ENCODE measurements at places on chromosomes 12 and 14.

- no peak for DNase-seq
Observed at GRCh38 chr12:111250251-111250881, 118.5 kb downstream of the PHETA1 start.

GRCh38 chr12:28882444-28882843, 266.6 kb upstream of the FAR2 start:
- no peak for DNase-seq

DNA sequence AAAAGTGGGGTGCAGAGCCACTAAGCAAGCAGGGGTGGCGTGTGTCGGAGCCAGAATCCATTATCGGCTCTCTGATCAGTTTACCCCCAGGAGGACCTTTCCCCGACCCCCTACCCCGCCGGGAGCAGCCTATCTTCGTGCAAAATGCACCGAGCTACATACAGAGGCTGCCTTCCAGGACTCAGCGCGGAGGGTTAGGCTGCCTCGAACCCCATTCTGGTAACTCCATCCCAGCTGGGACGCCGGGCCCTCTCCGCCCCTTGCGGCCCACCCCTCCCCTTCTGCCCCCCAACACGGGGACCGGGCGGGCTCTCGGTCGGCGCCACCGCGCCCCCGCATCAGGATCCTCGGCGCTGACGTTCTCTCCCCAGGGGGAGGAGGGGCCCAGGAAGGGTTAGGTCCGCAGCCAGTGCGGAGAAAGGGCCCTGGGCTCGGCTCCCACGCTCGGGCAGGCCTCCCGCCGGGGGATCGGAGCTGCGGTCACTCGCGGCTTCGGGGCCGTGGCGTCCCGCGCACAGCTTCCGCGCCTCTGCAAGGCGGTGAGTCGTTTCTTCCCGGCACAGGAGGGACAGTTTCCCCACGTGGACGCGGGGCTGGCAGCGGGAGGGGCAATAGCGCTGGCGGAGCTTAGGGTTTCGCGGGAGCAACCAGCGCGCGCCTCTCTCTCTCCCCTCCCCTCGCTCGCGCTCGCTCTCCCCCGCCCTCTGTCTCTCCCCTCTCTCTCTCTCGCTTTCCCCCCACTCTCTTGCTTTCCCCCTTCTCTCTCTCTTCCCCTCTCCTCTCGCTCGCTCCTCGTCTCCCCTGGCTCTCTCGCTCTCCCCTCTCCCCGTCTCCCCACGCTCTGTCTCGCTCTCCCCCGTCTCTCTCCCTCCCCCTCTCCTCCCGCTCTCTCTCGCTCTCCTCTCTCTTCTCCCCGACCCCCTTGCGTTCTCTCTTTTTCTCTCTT, 12.5 kb upstream of the MAP3K9 start:
- DNase-seq: peak; percentile 30

DNA sequence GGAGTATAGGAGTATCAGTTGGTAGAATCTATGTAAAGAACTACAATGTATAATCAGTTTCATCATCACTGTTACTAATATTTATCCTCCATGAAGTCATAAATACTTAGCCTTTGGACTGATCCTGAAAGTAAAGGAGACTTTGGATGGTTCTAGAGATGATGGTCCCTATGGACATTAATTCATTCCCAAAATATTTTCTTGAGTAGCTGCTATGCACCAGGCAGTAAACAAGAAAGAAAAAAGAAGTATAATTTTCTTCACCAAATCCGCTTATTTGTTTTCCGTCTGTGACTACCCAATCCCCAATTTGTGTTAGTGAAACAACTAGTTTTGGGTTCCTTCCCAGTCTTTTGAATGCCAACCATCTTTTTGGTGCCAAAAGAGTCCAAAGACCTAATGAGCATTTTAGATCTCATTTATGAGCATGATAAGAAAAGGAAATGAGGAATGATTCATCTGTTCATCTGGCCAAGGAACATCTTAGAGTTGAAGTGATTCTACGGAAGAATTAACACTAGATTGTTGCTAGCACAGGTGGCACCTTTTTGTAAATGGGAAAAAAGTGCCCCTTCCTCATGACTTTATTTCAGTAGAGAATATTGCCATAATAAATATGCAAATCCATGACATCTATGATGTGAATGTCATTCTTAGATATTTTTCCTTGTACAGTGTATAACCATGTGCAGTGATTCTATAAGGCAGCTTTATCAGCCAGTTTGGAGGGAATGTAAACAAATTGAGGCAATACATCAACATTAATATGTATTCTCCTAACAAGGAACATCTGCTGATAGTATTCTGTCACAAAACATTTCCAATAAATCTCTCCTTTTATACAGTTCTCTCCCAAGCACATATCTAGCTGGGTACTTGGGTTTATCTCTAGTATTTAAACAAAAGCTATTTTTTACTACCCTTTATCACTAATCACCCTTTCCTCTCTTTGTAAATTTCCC, 85.1 kb upstream of the CCDC91 start:
- DNase-seq: no peak

DNA sequence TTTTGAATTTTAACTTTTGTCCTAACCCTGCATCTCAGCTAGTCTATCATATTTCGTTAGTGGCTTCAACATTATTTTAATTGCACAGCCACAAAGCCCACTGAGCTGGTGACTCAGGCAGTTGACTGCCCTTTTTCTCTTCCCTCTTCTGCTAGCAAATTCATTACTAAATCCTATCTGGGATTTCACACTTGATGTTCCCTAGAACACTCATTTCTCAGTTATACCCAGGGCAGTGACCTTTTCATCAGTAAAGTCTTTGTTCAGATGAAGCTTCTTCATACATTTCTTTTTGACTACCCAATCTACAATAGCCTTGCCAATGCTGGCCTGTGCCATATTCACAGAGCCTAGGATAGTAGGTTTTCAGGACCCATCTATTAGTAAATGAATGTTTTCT, 107.0 kb downstream of the ATXN7L3B start:
- no peak for DNase-seq

DNA sequence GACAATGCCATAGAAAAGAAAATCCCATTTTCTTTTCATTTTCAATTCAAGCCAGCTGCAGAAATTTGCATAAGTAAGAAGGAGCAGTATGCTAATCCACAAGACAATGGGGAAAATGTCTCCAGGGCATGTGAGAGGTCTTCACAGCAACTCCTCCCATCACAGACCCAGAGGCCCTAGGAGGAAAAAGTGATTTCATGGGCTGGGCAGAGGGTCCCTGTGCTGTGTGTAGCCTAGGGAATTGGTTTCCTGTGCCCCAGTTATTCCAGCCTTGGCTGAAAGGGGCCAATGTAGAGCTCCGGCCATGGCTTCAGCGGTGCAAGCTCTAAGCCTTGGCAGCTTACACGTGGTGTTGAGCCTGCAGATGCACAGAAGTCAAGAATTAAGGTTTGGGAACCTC, 211.4 kb downstream of the CCDC59 start:
- DNase-seq: no peak

GRCh38 chr14:64823305-64823861, 56.3 kb downstream of the SPTB start:
- peak; percentile 39 for DNase-seq

GRCh38 chr14:95250936-95251335, 68.8 kb downstream of the CLMN start:
- DNase-seq: no peak

- DNase-seq: no peak
Observed at GRCh38 chr14:104212206-104213095, 74.1 kb downstream of the KIF26A start.

DNA sequence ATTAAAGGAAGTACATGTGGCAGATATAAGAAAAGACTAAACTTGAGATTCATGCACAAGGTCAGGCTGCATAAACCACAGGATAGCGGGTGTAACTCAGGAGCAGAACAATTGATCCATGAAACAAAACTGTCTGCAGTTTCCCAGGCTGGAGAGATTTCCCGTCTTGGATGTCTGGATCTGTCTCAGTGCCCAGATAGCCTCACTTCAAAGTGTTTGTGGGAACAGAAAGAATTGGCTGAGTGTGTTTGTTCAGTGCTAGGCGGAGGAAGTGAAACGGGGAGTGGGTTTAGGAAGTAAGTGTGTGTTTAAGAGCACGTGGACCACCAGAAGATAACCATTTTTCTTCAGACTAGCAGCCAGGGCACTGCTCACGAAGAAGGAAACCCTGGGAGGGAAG, 1.4 kb upstream of the RNASE10 start:
- DNase-seq: no peak

DNA sequence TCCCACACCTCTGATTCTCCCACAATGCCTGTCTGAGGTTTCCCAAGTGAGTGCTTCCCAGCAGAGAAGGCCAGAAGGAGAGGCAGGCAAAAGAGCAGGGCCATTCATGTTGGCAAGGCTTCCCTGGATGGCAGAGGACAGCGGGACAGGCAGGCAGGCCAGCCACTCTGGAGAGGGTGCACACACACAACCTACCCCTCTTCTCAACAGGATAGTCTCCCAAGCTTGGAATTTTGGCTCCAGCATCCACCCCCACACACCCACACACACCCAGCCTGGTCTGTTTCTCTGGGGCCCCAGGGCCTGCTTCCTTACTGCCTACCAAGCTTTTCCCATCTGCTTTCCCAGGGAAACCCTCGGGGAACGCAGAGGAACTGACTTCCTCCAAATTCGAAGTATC, 15.4 kb upstream of the RACGAP1 start:
- no peak for DNase-seq

DNA sequence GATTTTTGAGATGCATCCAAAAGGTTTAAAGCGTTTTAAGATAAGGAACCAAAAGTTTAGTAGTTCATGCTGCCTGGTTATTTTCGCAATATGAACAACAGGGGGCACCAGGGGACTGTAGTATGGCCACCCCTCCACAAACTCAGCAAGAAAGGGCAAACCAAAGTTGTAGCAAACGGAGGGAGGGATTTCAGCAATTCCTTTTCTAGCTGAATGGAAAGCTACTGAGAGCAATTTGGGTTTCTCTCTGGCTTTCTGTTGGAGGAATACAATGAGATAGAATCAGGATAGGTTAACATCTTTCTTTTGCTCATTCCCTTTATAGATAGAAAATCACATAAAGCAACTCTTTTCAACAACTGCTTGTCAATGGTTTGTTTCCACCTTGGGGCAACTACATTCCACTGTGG, 62.5 kb downstream of the DRAM1 start:
- peak; percentile 1 for DNase-seq

DNA sequence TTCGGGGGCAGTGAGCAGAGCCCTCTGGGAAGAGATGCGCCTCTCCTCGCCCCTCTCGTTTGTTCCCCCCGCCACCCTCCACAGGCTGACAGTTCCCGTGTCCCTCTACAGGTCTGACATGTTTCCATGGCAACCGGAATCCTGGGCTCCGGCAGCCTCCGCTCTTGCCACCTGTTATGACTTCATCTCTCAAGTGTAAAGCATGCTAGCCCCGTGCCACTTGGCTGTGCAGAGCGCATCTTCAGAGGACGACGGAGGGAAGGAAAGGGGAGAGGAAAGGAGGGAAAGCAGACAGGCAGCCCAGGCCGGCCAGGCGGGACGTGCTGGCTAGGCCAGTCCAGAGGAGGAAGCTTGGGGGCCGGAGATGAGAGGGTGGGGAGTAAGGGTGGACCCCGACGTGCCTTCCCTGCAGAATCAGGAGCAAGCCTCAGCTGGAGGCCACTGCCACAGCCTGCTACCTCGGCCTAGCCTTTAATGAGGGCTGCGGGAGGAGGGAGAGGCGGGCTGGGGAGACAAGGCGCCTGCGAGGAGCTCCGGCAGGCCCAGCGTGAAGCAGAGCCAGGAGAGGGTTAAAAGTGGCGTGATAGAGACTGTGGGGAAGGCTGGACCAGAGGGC, 214.3 kb downstream of the DPF3 start:
- DNase-seq: no peak

GRCh38 chr12:123983822-123984485, 10.9 kb downstream of the ZNF664 start:
- no peak for DNase-seq

DNA sequence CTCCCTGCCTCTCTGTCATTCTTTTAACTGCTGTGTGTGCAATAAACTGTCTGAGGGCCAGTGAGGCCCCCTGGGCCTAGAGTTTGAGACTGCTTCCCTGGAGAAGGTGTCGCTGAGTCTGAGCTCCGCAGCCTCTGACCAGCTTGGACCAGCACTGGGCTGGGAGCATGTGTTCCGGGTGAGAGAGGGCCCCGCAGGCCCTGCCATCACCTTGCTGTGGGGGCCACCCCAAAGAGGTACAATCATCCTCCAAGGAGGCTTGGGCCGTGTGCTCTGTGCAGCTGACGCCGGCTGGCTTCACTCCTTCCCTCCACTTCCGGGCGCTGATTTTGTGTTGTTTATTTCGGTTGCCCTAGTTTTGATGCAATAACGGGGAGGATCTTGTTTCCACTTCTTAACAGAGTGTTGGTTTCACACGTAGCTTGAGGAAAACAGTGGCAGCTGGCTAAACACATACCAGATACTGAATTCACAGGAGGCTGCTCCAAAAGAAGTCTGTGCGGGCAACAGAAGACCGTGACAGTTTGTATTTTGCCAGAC, 121.6 kb downstream of the TMEM132C start:
- DNase-seq: no peak

- DNase-seq: no peak
Observed at GRCh38 chr12:130961921-130962451, 8.3 kb downstream of the ADGRD1 start.

GRCh38 chr12:49702676-49703215, 4.5 kb downstream of the FMNL3 start:
- DNase-seq: no peak

GRCh38 chr12:116293687-116294453, 16.4 kb upstream of the MED13L start:
- DNase-seq: no peak

GRCh38 chr12:100674036-100674888, 100.8 kb downstream of the GAS2L3 start:
- no peak for DNase-seq

DNA sequence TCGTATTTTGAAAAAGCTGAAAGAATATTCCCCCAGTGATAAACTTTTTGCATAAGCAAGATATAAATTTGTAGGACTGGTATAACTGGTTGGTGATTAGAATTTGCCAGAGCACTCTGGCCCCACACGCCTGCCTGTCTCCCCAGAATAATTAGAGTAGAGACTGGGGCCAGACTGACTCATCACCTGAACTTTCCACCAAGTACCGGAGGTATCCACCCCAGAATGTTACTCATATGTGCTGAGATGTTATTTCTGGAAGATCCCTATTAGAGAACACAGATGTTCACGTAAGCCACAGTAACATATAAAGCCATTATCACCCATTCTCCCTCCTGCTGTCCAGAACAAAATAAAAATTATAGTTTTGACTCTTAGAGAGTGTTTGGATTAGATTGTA, 49.5 kb upstream of the PIWIL1 start:
- no peak for DNase-seq

GRCh38 chr12:21696625-21697024, 39.0 kb upstream of the LDHB start:
- DNase-seq: no peak

GRCh38 chr12:109302358-109302757, 6.7 kb downstream of the FOXN4 start:
- no peak for DNase-seq

DNA sequence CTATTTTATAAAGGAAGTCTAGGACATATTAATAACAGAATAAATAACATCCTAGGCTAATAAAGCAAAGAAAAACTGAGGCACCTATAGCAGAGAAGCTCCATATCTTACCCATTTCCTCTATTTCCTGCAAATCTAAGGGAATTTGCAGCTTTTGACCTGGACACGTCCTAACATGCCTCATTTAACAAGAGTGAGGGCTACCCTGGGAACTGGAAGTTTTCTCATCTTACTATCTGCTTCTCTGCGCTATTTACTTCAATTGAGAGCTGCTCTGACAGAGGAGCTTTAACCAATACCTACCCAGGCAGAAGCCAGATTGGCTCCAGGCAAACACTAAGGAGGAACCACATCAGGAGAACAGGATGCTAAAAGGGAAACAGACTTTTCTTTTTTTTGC, 5.7 kb downstream of the YBX3 start:
- DNase-seq: no peak

GRCh38 chr12:48004053-48004941, at the start of gene COL2A1:
Gene COL2A1, minus strand, starts transcription at chr12:48004476. Its CDS starts 155 bp downstream, at chr12:48004321.
- DNase-seq: no peak
